ENCODE measurements at places on chromosomes 2 and 18. TPM values are rescaled to one million over a fixed set of nuclear protein-coding genes. Genes with fewer than 3 reads are reported as not detected.

Gene HOXD3
- 21.2 TPM for polyA plus RNA-seq

Gene PRSS56
- not detected for polyA plus RNA-seq

Gene ANKAR
- polyA plus RNA-seq: 9.1 TPM

Gene GKN2
- polyA plus RNA-seq: not detected

Gene MAPRE2
- 33.4 TPM for polyA plus RNA-seq
